ENCODE measurements at places on chromosomes 7 and 10.

GRCh38 chr10:98141484-98142073, 7.1 kb downstream of the R3HCC1L start:
- DNase-seq, result no peak

DNA sequence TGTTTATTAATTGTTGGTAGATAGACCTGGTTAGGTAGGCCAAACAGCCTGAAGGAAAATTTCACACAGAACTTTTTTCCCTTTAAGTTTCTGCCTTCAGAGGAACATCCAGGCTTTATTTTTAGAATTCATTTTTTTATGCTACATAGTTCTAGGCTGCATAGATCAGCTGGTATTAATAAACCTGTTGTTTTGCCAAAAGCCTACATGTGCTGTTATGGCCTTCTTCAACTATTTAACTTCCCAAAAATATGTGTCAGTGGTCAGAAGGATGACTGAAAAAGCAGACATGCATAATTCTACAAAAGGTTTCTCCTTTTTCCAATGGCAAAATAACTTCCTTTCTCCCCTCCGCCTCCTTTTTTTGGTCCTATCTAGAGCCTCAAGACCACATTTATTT, 303.0 kb upstream of the DKK1 start:
- DNase-seq, result no peak

- DNase-seq, result no peak
Measured at GRCh38 chr7:3378390-3379150, 77.5 kb downstream of the SDK1 start.

GRCh38 chr10:90020506-90020905, 319.1 kb downstream of the KIF20B start:
- DNase-seq, result no peak

All from NCI-H226 (cell line).